Activated T-helper 1 cell treated with Interleukin-2 at 50 U/mL for 16 hours (primary cell): ENCODE measurements at places on chromosomes 12 and 14.

GRCh38 chr12:13442457-13442856, 245.9 kb downstream of the EMP1 start:
- DNase-seq = no peak

- no peak for DNase-seq
These were observed 713 bp downstream of the ALKBH2 start for GRCh38 chr12:109092497-109093021.

DNA sequence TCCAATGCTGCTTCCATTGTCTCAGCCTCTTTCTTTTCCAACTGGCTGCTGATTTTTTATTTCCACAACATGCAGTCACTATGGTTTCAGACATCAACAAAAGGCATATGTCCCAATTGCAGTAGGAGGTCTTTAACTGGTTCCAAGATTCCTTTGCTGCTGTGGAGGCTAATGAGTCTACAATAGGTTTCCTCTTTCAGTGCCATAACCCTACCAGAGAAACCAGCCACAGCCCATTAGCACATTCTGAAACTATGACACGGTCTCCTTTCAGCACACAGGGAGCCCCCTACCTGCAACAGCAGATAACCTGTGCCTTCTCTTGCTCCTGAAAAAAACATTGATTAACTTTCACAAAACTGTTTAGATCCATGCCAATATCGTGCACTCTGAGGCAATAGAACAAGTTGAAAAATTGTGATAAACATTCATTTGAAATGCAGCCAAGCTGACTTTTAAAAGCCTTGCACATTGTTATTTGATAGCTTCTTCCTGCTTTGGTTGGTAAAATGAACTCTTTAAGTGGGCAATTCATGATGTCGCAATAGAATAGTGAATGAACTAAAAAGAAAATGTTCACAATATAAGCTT, 32.4 kb downstream of the PLEKHG7 start:
- DNase-seq = no peak

GRCh38 chr12:24905431-24905830, 43.5 kb downstream of the BCAT1 start:
- no peak for DNase-seq

DNA sequence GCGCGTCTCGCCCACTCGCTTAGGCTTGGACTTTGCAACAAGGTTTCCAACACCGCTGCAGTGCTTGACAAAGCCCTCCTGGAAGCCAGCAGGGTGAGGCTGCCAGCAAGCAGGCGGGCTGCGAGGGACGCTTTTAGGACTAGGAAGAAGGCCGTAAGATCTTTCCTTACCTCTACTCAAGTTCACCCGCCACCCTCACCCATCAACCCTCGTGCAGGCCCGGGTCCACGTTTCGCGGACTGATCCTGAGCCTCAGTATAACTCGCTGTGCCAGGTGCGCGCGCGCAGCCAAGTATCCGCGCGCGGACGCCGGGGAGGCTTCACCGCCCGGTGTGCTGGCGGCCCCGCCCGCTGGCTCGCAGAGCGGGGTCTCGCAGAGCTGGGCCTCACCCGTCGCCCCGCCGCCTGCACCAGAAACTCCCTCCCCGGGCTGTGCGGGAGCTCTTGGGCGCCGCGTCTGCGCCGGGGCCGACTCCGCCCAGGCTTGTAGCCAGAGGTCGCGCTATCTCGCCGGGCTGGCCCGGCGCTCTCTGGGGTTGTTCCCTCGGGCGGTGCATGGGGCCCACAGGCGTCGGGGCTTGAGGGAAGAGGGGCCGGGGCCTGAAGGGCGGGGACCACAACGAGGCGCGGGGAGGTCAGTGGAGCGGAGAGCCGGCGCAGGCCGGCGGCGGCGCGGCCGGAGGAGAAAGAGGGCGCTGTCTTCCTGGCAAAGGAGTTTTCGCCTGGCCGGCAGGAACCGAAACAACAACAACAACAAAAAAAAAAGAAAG, 7.6 kb upstream of the SIX1 start:
- DNase-seq = no peak

DNA sequence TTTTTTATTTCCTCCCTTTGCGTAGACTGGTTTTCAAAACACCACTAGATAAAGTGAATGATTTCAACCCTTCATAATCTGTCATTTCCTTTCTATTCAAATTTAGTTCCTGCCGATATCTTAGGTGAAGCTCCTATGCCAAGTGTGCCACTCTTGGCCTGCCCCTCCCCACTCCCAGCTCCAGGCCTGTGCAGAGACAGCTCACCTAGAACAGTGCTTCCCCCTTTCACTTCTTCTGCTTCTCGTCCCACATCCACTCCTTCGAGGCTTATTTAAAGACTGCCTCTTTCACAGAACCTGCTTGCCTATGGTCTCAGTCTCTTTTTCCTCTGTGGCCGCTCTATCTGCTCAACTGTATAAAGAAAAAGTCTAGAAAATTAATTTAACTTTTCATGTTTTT, 473.8 kb downstream of the RAD51B start:
- DNase-seq = no peak
